ENCODE measurements at places on chromosomes 1 and 21.
A peak's percentile ranks its signal among the peaks of the same experiment; 100 is the strongest.

- no peak for DNase-seq
These were observed 18.8 kb downstream of the CCSAP start for GRCh38 chr1:229323885-229324553.

DNA sequence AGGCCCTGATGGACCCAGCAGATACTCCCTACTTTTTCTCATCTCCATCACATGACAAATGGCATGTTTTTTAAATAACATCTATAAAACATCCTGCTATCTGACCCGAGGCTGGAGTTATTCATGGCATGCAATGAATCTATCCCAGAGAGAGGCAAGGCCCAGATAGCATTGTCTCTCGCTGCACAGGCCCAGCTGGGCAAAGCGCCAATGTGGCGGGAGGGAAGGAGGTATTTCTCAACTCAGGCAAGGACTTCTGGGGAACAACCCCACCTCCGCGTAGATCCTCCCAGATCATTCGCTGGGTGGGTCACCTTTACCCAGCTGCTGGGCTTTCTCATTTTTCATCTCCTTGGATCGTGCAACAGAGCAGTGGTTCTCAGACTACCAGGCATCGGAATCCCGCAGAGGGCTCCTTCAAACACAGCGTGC lies 59.8 kb downstream of the ERG start:
- DNase-seq, result no peak

DNA sequence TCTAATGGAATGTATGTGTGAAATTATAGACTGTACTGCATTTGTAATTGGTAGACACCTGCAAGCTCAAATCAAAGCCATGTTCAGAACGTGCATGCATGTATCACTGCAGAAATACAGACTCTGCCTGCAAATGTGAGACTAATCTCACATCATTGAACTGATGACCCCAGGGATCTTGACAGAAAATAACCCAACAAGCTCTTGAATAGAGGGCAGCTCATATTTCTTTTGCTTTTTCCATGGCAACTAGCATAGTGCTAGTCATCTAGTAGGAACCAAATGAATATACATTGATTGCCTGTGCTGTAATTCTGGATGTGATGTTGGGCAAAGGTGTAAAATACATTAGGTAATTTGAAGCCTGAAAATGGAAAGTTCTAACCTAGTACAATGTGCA lies 62.4 kb downstream of the PTPRC start:
- DNase-seq, result no peak

DNA sequence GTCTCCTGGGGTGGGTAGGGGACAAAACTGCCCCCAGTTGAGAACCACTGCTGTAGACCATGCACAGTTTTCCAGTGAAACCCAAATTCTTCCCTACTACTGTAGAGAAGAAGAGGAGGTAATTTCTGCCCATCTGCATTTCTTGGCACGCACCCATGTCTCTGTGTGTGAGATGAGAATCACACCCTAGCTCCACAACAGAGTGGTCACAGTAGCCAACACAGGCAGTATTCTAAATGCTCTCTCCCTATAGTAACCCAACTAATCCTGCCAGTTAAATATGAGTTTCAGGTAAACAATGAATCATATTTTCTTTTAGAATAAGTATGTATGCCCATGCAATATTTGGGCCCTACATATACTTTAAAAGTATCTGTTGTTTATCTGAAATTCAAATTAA lies 1.2 kb upstream of the CAPN2 start:
- DNase-seq, result no peak

DNA sequence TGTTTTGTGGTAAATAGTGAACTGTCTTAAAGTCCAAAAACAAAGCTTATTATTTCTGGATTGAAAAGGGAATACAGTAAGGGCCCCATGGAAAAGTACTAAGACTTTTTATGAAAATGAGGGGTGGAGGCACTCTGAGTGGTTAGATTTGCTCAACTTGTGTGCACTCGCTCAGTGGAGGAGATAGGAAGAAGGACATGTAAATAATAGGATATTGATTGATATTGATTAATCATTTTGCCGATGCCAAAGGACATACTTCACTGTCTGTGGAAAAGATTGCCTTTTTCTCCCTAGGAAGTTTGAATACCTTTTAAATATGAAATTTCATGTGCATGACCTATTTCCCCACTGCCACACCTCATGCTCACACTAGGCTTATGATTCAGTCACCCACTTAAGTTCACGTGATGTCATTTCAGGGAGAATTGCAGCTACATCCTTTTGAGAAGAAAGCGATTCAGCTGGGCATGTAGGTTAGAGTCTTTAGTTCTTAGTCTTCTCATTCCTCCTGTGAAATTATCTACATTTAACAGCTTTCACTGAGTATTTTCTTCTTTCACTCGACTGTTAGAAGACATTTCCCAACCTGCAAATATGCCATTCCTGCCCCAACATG lies 5.0 kb downstream of the MTR start:
- no peak for DNase-seq

- DNase-seq, result no peak
These were observed 102.4 kb upstream of the ST6GALNAC5 start for GRCh38 chr1:76764638-76765454.

DNA sequence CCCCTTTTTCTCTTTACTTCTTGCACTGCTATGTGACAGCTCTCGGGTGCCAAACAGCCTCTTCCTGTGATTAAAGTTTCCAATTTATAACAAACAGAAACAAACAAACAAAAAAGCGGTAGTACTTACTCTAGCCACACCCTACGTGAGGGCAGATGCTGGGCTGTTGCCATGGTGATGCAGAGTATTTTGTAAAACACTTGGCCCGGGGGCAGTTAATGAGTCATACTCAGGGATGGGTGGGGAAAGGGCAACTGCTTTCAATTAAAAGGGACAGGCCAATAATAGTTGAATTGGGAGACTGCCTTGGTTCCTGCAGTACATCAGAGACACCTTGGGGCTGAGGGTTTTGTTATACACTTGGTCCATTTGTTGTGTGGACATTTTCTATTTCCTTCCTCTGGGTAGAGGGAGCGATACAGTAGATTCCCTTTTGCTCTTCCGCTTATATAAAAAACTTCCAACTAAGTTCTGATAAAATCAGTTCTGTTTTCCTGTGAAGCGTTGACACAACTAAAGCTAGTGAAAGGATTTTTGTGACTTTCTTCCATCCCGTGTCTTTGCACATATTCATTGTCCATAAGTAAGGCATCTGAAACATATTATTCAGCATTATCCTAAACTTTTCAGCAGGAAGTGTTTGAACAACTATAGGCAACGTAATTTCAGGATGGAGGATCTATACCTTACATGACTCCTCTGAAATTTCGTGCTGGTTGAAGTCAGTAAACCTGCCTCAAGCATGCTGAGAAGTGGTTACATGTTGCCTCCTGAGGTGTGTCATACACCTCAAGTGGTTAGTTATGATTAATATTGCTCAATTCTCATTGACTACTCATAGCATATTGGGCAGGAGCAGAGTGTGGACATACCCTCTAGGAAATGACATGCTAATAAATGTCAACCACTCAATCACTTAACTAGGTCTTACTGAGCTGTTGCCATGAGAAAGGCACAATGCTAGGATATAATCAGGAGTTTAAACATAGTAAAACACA lies 36.7 kb upstream of the THEM4 start:
- peak; percentile 89 for DNase-seq

GRCh38 chr1:224678168-224678567 lies 62.1 kb downstream of the CNIH3 start:
- DNase-seq, result no peak

DNA sequence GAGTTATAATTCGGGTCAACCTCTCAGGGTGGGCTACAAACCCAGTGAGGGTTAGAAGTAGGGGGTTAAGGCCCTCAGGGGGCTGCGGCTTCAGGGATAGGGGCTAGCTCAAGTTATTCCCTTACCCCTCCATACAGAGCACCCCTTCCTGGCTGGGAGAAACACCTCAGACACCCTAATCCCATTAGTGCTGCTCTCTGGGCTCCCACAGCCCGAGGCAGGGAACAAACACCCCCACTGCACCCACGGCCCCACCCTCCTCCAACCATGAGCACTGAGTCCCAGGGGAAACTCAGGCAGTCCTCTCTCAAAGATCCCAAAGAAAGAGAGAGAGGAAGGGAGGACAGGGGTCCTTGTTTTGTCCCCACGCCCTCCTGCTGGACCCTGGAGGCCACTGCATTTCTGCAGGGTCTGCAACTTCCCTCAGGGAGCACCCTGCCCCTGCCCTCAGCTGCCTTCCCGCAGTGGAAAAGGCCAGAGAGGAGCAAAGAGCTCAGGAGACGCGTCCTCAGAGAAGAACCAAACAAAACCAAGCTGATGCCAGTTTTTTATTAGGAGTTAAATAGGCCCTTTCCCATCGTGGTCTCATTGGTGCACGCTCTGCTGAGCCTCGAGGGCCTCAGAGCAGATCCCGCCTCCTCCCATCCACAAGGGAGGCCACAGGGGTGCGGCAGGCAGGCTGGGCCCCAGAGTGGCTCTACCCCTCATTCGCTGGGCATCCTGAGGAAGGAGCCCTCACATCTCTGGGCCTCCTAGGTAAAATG lies 1.4 kb upstream of the S100A4 start:
- no peak for DNase-seq

DNA sequence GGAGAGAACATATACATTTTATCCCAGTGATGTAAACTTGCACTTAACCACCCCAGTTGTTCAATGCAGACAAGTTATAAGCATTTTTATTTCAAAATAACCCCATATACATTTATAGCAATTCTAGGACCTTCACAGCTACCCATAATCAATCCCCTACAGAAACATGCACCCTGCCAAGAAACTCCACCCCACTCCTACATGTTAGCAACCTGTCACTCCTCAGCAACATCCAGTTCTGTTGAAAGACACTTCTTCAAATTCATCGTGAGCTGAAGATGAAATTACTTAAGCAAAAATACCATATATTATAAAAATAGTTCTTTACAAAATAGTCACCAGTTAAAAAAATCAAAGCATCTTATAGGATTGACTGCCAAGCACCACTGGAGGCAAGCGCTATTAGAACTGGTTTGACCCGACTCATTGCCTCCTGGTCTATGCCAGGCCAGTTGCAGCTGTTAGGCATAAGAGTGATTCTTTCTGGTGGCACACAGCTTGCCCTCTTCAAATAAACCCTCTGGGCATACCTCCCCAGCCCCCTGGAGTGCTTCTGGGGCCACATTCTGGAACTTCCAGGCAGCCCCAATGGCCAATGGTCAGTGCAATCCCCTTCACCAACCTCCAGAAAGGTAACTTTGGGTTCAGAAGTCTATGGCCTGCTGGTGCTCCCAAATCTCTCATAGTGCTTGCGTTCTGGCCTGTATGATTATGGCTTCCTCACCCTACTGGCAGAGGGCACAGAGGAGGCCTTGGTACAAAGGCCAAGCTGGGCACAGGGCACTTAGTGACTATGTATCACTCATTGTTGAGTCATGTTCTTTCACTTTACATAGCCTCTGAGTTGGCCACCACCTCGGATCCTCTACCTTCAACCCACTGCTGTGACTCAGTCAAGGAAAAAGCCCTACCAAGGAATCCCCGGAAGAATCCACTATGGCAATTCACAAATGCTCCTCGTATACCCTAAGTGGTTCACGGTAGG lies 72.2 kb upstream of the RALGPS2 start:
- DNase-seq, result no peak

DNA sequence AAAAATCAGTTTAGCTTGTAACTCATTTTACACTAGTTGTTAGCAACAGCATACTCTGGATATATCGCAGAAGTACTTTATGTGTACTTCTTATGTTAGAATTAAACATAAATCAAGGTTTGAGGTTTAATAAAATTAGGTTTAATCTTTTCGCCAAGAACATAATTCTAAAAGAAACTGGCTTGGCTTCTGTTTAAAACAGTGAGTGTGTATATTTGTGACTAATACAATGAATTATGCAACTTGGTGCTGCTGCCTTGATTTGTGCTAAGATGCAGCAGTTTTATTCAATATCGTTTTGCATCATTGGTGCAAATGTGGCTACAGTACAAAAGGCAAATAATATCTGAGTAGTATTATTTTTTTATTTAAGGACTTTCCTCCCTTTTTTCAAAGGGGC lies 44.8 kb downstream of the USP25 start:
- DNase-seq, result no peak

DNA sequence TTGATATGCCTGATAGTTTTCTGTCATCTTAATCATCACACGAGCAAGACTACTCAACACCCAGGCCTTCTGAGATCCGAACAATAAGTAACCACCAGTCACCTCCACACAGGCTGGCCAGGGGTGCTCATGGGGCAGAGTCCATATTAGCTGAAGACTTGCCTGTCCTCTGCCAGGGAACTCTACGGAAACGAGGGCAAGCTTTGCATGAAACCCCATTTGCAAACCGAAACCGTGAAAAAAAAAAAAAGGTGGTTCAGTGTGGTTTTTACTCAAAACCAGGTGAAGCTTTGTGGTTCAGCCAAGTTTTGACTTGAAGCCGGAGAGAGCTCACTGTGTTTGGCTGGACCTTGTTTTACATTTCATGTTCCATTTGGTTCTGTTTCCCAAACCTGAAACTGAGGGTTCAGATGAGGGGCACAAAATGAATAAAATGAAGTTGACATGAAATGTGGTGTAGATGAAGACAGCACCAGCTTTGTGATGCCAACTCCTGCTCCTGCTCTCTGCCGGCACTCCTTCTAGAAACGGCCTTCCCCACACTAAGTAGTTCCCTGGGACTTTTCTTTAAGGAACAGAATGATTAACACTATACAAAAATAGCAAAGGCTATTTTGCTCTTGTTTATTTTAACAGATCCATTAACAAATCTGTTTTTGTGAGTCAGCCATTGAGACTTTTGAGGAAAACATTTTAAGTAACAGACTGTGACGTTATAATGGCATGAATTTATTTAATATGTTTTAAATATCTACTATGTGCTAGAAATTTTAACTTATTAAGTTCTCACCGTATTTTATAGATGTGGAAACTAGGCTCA lies 74.7 kb downstream of the RUNX1 start:
- peak; percentile 53 for DNase-seq

DNA sequence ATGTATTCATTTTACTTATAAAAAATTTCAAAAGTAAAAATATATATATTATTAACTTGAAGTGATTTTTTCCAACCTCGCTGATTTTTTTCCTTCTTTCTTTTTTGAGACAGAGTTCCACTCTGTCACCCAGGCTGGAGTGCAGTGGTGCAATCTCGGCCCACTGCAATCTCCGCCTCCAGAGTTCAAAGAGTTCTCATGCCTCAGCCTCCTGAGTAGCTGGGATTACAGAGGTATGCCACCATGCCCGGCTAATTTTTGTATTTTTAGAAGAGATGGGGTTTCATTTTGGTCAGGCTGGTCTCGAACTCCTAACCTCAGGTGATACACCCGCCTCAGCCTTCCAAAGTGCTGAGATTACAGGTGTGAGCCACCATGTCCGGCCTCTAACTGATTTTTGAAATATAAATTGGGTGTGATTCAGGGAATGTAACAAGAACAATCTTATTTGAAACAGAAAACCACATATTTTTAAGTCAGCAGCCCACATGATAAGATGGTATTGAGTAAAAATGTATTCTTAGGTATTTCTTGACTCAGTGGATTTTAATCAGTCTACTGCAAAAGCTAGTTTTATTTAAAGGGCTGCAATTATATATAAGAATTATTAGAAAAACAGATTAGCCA lies 30.0 kb downstream of the ZBTB8B start:
- no peak for DNase-seq
